RKO (cell line): ENCODE measurements at places on chromosomes 7 and 10.

DNA sequence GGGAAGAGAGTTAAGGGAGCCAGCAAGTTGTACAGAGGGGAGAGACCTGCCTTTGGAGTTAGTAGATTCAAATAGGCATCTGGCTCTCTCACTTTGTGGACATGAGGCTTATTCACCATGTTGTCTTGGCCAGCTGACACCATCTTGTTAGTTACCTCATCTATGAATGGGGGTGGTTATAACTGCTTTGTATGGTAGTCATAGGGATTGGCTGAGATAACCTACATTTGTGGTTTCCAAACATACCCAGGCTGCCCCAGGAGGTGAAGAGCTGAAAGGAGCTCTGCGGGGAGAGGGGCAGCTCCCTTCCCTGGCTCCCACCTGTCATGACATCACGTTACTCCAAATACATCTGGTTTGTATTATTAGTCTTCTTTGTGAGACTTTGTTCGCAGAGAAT is 393.3 kb upstream of the AUTS2 start:
- no peak for DNase-seq

DNA sequence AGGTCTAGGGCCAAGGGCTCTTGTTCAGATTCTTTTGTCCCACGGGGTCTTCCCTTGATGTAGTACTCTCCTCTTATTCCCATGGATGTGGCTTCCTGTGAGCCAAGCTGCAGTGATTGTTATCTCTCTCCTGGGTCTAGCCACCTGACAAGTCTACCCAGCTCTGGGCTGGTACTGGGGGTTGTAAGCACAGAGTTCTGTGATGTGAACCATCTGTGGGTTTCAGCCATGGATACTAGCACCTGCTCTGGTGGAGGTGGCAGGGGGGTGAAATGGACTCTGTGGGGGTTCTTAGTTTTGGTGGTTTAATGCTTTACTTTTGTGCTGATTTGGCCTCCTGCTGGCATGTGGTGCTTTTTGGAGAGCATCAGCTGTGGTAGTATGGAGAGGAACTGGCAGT is 350.8 kb downstream of the DNAJB9 start:
- no peak for DNase-seq

DNA sequence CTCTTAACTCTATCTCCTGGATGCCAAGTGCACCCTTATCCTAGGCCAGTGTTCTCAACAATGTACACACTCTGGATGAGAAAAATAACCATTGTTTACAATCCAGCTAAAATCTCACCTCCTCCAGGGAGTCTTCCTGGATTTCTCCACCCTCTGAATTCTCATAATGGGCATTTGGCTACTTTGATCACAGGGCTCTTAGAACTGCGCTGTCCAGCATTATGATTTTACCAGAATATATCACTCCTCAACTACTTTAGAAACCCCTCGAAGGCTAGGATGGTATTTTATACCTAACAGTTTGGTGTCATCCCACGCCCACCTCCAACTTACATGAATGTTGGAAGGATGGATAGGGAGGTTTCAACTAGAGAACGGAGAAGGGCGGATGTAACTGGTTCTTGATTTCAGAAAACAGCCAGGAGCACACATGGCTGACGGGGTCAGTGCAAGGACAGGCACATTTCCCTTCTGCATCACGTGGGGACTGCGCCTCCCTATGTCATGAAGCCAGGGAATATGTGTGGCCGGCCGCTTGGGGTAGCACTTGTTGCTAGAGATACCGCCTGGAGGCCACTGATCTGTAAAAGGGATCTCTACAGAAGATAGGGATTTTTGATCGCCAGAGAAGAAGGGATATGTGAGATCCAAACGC is 1.2 kb upstream of the ATP6V0E2 start:
- DNase-seq, result no peak

- no peak for DNase-seq
Observed at GRCh38 chr7:139492293-139492692, 8.8 kb upstream of the KLRG2 start.

- DNase-seq, result peak; percentile 74
Observed at GRCh38 chr7:95690367-95690947, 81.9 kb upstream of the DYNC1I1 start.

GRCh38 chr7:36513393-36513792 is 123.7 kb downstream of the ANLN start:
- no peak for DNase-seq

DNA sequence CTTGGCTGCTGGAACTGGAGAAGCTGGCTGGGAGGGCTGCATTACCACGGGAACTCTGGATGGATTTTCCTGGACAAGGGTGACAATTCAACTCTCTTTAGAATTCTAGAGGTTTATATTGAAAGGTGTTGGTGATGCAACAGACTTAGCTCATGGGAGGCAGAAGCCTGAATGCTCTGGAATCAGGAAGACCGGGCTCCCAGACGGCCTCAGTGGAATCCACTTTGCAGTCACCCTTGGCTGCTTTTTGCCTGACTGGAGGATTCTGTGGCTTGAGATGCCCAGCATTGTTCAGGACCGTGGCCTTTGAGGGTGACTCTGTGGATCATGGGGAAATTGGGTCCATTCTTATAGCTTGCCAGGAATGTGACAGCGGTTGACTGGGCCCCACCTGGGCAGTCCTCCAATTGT is 32.3 kb downstream of the PYROXD2 start:
- DNase-seq, result no peak

DNA sequence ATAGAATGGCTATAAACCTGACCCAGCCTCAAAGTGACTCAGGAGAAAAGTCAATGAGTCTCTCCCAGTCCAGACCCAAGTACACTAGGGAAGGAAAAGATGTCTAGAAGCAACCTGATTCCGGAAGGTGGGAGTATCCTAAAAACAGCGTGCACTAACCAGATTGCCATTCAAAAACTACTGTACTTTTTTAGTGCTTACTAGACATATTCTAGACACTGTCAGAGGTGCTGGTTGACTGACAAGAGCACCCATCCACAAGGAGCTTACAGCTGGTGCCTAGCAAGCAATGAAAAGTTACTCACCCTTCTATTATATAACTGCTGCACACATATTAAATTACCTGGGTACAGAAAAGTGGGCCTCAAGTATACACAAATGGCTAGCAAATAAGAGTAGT is 81.0 kb downstream of the SIRT1 start:
- no peak for DNase-seq

GRCh38 chr7:7219216-7219615 is 36.9 kb downstream of the C1GALT1 start:
- no peak for DNase-seq

GRCh38 chr7:142146124-142146523 is 34.6 kb downstream of the MGAM2 start:
- no peak for DNase-seq

GRCh38 chr7:50994753-50995319 is 212.1 kb upstream of the GRB10 start:
- no peak for DNase-seq

DNA sequence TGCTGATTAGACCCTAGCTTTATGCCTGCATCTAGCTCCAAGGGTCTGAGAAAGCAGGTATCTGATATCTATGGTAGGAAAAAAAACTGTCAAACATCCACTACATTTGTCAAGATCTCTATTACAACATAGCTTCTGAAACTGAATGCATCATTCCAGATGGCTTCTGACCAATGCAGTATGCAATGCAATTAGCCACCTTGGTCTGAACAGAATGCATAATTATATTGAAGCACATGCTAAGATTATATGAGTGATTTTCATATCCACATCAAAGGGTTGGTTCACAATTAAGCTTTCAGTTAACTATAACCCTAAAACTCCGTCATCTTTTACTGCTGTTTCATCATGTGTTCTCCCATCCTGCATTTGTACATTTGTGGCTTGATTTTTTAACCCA is 271.4 kb downstream of the POLR1F start:
- DNase-seq, result no peak

- DNase-seq, result no peak
Observed at GRCh38 chr7:138746073-138746472, 44.9 kb upstream of the SVOPL start.

- no peak for DNase-seq
Observed at GRCh38 chr10:94240901-94241300, 121.8 kb downstream of the NOC3L start.

DNA sequence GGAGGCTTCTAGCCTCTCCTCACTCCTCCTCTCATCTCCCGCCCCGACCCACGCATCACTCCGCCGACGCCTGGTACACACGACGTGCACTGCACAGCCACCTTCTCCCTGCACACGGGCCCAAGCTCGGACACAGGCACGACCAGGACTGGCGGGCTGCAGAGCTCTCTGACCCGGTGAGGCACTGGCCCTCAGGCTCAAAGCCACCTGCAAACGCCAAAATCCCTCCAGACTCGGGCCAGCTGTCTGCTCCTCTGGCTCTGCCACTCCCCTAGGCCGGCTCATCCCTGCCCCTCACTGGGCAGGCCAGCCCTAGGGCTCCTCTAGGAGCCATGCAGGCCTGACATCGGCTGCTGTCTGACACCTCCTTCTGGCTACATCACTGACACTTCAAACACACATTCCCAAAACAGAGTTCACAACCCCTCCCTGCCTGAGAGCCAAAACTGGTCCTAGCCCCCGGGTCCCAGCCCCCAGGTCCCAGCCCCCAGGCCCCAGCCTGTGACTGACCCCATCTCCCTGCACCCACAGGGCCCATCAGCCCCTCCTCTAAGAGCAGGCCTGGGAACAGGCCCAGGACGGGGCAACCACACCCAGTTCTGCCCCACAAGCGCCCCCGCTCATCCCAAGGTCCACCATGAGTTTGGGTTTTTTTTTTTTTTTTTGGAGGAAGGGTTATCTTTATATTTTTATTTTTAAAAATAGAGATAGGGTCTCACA is 35.1 kb downstream of the MAD1L1 start:
- DNase-seq, result no peak

DNA sequence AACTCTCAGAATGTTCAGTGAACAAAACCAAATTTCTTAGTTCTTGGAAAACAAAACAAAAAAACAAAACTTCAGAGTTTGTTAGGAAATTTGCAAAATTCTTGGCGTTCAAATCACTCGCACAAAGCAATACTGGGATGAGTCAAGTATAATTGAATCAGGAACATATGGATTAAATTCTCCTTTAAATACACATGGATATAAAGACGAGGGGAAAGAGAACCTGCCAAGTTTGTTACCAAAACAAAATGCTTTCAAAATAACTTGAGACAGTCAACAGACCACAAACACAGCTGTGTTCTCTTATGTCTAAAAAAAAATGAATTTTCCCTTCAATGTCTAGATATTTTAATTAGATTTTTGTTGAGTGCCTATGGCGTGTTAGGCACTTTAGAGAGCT is 93.5 kb upstream of the MPP7 start:
- DNase-seq, result no peak

DNA sequence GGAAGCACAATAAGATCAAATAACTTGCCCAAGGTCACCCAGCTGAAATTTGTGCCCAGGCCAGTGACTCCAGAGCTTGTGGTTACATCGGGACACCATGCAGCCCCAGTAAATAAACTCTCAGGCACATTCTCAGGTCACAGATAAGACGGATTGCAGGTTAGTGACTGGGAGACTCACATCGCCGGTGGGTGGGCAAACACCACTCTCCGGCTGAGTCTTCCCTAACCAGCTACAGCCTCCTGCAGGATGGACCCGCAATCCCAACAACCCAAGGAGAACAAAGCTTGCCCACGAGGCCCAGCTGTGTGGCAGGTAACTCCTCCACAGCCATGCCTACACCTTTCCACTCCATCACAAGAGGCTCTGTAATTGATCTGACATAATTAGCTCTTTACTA is 81.7 kb upstream of the EFCAB10 start:
- DNase-seq, result no peak

DNA sequence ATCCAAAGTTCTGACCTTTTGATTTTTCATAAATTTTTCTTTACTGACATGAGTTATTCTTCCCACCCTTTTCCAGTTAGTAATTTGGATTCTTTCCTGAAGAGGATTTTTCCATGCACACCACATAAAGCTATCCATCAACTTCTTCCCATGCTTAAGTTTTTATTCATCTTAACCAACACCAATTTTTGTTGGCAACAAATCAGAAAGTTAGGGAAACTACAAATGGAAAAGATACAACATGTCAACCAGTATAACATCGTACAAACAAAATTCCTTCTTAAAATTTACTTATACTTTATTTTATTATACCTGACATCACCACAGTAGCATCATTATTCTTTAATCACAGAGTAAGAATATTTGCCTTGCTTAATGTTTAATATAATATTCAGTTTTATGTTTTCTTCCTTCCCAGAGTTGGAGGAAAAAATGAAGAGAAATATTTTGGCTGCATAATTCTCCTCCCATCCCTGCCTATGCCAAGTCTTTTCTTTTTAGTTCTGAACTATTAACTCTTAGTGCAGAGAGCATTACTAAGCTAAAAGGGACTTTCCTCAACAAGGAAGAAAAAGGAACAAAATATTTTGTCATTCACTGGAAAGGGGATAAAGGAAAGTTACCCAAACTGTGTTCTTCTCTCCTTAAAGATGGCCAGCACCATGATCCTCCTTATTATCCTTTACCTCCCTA is 67.5 kb upstream of the MEOX2 start:
- DNase-seq, result no peak

DNA sequence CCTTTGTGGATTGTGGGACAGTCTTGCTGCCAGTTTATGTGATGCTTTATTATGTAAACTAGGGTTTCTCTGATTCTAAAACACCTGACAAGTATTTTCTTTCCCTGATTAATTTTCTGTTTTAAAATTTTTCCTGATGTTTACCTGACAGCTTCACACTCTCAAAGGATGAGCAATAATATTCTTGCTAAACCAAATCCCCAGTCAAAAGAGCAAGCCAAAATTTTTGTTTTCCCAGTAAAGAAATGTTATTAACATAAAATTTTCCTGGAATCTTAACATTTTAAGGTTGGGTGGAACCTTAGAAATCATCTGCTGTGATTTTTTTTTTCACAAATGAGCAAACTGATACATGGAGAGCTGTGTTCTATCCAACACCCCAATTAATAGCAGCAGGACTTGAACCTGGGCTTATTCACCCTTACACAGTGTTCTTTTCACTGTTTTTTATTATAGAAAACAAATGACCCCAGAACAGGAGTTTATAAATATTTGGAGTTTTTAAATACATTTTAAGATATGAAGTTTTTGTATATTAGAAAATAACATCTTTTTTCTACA is 185.2 kb upstream of the VIPR2 start:
- no peak for DNase-seq

- DNase-seq, result peak; percentile 82
Observed at GRCh38 chr7:108016841-108017775, 14.1 kb upstream of the LAMB1 start.

DNA sequence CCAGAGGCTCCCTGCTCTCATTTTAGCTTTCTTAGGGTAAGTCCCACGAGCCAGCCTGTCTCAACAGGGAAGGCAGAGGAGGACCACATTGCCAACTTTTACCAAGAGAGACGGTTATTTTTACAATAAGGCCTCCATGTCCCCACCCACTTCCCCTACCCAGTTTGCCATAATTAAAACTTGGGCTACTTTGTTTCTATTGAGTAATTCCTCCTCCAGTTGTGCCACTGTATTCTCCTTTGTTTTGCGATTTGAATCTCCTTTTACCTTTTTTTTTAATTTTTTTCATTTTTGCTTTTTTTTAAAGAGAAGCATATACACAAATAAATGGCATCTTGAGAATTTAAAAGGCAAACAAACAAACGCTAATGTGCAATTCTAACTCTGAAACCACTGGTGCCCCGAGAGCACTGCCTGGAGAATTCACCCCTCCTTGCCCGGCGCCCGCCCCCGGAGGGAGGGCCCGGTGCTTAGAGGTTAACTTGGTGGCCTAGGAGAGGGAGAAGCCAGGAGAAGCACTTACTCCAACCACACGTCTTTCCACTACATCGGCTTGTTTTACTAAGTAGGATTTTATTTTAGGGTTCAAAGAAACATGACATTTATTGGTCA is 282.3 kb downstream of the USP6NL start:
- DNase-seq, result no peak

- no peak for DNase-seq
Observed at GRCh38 chr10:110414548-110415309, 83.0 kb upstream of the DUSP5 start.

- DNase-seq, result peak; percentile 84
Observed at GRCh38 chr10:70816220-70816894, 609 bp downstream of the SGPL1 start.
